NCI-H510A treated with DMSO at 0.1 percent for 48 hours (cell line): ENCODE measurements at places on chromosomes 6 and 20.

GRCh38 chr6:116265041-116265829 is 11.4 kb upstream of the TSPYL4 start:
- no peak for DNase-seq

- DNase-seq = no peak
Observed at GRCh38 chr6:79609225-79609595, 21.9 kb upstream of the SH3BGRL2 start.

- DNase-seq = peak; percentile 63
Observed at GRCh38 chr6:33589731-33590530, 9.9 kb upstream of the BAK1 start.

DNA sequence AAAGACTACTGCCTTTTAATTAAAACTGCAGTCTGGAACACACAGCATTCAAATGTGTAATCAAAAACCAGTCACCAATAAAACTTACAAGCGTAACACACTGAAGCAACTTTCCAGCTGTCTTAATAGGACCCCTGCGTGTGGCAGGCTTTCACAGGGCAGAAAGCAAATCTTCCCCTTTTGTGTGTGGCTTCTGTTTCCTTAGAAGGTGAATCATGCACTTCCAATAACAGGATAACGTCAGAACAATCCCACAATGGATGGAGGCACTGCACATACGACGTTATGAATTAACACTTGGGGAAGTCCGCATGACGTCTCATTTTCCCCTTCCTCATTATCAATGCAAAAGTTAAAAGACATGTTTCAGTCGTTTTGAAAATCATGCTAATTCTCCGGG is 44.8 kb downstream of the INSM1 start:
- DNase-seq = no peak

- no peak for DNase-seq
Observed at GRCh38 chr20:46001498-46001897, 7.2 kb upstream of the MMP9 start.

- no peak for DNase-seq
Observed at GRCh38 chr6:100136590-100136989, 142.6 kb upstream of the MCHR2 start.

GRCh38 chr6:1678201-1678600 is 68.5 kb downstream of the FOXC1 start:
- DNase-seq = no peak

DNA sequence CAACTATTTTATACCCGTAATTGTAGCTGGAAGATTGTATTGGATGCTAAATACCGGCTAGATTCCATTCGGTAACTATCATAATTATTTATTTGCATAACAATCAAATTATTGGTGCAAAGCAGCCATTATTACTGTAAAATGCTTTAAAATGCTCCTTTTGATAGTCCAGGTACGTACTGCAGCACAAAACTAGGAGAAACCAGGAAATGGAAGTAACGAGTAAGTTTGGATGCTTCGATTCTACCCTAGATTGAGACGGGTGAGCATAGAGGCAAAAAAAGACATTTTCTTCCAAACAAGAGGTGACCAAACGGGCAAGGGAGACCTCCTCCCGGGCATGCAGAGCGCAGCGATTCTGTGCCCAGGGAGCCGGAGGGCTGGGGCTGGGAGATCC is 469 bp upstream of the XRN2 start:
- DNase-seq = peak; percentile 57

DNA sequence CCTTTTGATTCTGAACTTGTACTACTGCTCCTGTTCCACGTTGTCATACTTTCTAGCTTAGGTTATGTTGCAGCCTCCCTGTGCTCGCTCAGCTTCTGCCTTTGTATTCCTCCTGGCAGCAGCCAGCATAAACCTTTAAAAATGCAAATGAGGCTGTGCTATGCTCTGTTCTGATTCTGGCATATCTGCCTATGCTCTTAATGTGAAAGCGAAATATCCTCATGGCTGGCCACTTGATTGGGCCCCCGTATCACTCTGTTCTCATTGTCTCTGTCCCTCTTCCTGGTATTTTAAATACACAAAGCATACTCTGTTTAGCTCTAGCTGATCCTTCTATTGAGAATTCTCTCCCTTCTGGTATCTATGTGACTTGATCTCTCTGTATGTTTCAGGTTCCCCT is 139.0 kb downstream of the JARID2 start:
- peak; percentile 42 for DNase-seq

DNA sequence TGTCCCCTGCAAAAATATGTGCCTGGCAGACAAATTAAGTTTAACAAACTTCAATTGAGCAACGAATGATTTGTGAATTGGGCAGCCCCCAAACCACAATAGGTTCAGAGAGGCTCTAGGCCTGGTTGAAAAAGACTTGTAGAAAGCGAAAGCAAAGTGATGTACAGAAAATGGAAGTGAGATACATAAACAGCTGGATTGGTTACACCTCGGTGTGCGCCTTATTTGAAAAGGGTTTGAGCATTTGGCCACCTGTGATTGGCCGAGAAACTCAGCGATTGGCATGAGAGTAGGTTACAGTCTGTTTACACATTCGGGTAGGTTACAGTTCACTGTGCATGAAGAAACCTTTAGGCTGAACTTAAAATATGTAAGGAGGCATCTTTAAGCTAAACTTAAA is 136.9 kb downstream of the CD83 start:
- no peak for DNase-seq

DNA sequence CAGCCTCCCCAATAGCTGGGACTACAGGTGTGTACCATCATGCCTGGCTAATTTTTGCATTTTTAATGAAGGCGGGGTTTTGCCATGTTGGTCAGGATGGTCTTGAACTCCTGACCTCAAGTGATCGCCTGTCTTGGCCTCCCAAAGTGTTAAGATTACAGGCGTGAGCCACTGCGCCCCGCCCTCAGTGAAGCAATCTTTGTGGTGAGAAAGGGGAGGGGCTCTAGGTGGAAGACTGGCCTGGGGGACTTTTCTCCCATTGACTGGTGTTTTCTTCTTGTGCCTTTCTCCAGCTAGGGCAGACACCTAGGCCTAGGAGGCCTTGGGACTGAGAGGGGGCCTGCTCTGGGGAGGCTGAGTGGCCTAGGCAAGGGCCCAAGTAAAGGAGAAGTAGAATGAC is 84.1 kb downstream of the DNAAF9 start:
- DNase-seq = no peak

DNA sequence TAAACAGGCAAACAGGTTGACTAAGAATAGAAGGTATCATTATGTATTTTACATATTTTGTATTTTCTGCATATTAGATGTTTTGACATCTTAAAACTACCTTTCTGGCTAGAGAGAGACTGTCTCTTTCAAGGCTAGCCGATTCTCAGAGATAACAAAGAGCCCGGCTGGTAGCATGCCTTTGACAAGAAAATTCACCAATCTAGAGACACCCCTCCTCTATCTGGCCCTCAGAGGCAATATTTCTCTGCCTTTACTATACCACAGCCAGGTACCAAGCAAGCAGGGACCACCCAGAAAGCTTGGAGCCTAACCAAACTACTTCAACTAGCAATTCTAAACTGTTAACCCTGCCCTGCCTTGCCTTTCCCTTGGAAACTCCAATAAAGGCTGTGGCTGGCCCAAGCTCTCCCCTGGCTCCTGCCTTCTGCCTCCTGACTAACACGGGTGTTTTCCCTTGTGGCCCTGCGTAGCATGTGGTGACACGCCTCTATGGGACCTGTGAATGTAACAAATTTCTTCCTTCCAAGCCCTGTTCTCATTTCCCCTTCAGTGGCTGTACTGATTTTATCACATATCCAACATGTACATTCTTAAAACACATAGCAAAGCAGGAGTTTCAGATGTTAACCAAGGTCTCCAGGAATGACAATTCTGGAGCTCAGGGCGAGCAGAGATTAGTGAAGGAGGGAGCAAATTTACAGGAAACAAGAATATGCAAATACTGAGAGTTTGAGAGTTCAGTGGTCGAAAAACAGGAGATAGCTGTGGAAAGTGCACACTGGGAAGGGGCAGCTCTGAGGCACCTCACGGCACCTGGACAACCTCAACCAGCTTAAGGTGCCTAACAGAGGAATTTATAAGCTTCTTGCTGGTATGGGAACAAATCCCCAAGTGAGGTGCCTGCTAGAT is 120.8 kb downstream of the BACH2 start:
- DNase-seq = no peak

DNA sequence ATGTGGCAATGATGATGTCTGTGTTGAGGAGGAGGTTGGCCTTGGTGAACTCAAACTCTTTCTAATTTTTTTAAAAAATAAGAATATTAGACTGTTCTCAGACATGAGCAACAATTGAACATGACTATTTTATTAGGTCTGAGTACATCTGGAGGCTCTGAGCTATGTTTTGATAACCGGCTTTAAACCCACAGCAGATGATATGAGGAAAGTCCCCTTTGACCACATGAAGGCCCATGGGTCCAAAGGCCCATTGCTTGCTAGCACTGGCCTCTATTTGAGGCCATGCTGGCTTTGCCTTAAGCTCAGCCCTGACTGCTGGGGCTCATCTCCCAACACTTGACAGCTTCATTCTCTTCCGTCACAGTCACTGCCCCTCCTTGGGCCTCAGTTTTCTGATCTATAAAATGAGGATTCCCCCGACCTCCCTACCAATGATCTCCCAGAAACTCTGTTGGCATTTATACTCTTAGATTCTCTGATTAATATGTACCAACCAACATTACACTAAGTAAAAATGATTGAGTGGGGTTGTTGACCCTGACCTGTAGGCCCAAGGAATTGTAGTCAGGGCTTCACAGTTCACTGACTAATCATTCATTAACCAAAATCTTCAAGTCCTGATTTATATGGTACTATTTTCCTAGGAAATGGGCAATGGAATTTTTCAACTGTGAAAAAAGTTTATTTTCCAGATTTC is 23.9 kb upstream of the TINAG start:
- DNase-seq = no peak

DNA sequence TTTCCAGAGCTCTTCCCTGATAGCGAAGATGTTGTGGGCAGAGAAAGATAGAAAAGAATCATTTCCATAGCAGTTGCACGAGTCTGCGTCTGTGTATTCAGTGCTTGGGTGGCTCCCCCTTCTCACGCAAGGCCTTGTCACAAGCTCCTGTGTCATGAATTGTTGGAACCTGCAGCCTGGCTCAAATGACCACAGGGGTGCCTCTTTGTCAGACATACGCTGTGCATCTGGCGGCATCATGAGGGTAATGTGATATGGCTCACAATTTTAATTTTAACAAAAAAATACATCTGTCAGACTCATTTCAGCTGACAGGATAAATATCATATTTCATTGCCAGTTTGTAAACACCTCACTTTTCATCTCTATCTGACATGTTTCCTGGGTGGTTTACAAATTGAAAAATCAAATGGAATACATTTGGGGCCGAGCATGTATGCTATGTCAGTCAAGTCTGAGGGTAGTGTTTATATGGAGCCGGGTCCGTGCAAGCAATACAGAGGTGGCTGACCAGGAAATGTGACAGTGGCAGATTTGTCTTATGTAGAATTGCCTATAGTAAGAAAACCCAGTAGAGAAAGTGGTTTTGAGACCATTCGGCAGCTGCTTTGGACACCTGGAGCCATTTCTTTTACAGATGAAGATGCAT is 90.9 kb downstream of the CAP2 start:
- DNase-seq = no peak
